HCEC 1CT (cell line): ENCODE measurements at places on chromosomes 2 and 18.
A peak's percentile ranks its signal among the peaks of the same experiment; 100 is the strongest.

- DNase-seq = no peak
Measured at GRCh38 chr2:96072746-96073145, 38.0 kb upstream of the GPAT2 start.

DNA sequence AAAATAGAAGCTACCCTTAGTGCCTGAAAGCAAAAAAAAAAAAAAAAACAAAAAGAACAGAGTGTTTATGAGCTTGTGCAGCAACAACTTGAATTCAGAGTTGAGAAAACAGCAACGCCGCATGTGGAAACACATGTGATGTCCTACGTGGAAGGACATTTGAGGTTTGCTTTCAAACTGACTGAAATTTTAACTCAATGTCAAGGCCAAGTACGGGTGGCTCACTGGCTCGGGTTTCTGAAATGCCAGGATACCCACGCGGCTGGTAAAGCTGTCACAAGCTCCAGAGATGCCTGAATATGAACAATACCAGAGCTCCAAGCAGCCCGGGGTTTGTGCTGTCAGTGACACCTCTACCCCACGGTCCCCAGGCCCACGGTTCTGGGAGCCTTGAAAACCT is 72.2 kb upstream of the THOC1 start:
- no peak for DNase-seq

DNA sequence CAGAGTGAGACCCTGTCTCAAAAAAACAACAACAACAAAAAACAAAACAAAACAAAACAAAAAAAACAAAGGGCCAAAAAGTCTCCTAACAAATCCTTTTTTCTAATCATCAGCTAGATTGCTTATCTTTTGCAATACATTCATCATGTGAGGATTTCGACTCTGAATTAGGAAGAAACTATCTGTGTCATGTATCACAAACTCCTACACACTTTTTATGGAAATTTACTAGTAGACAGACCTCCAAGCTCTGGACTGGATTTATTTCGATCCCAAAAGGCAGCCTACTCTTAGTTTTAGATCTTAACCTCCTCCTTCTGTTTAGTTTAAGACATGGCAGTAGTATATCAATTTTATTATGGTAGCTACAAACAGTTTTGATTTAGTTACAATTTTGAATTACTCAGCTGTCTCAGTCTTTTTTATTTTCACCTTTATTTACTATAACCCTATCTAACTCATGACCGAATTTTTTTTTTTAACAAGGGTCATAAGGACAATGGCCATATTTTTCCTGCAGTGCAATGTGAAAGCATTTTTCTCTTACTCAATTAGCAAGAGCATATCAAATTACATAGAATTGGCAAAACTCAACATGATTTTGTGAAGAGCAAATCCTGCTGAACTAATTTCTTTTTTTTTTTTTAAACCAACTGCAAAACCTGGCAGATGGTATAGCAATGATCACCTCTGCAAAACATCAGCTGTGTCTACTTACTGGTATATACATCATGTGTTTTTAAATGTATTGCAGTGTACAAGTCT is 10.7 kb upstream of the CCDC88A start:
- peak; percentile 45 for DNase-seq

GRCh38 chr2:1731963-1732768 is 12.1 kb downstream of the PXDN start:
- DNase-seq = peak; percentile 95

GRCh38 chr18:21257386-21257785 is 15.4 kb downstream of the GREB1L start:
- peak; percentile 11 for DNase-seq

DNA sequence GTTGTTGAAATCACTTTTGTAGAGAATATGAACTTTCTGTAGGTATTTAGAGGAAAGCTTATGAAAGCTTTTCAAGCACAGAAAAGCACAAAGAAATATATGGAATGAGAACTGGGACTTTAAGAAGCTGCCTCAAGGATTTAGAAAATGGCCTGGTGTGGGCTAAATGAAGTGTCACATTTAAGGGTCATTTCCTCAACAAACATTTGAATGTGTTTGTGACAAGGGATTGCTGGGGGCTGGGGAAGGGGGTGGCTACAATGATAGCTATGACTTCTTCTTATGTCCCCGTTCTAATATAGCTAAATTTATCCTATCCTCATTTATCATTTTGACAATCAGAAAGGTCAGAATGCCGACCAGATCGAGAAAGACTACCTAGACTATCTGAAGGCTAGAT is 69.2 kb downstream of the DLGAP1 start:
- DNase-seq = no peak

- no peak for DNase-seq
Measured at GRCh38 chr2:134452042-134452733, 198.3 kb downstream of the MGAT5 start.

DNA sequence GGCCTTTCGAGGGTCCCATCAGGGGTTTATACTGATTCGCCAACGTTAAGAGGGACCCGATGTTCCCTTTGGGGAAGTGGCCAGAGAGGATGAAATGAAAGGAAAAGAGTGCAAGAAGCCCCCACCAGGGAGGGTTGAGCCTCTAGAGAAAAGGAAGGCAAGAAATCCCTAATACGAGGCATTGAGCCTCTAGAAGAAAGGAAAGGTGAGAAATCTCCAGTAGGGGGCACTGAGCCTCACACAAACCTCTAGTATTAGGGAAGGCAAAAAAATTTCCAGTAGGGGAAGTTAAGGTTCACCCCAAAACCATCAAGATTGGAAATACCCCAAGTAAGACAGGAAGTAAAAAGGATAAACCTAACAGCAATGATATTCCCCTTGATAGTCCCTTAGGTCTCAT is 9.8 kb upstream of the SAP130 start:
- no peak for DNase-seq

GRCh38 chr2:117815946-117816345 is 1.5 kb downstream of the DDX18 start:
- DNase-seq = no peak

DNA sequence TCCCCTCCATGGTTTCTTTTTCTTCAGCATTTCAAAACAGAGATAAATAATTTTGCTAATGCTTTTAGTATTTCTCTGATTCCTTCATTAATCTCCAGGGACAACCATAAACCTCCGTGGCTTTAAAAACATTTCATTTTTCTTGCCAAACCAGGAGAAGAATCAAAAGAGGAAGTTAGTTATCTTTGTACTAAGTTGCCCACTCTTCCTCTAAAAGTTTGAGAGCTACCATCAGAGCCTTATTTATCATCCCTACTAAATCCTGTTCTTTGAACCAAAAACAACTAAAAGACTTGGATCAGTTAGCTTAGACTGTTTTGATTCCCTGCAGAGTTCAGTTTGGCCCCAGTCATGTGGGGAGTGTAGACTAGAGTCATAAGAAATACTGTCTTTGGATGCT is 208.4 kb downstream of the SETBP1 start:
- DNase-seq = no peak

DNA sequence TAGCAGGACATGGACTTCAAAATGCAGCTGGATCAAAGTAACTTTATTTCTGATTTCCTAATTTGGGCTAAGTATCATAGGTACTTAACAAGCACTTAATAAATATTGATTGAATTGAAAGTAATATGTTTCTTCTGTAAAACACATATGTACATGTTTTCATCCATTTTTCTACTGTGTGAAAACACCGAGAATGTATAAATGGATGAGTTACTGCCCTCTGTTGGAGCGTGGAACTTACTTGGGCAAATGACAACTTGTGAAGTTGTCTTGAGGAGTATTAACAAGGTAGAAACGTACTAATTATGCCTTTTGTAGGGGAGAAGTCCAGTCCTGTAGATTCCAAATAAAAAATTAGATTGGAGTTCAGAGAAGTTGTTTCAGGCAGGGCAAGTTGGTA is 87.2 kb downstream of the PHLPP1 start:
- peak; percentile 13 for DNase-seq

- DNase-seq = no peak
Measured at GRCh38 chr2:237205561-237205971, 119.9 kb downstream of the COPS8 start.

DNA sequence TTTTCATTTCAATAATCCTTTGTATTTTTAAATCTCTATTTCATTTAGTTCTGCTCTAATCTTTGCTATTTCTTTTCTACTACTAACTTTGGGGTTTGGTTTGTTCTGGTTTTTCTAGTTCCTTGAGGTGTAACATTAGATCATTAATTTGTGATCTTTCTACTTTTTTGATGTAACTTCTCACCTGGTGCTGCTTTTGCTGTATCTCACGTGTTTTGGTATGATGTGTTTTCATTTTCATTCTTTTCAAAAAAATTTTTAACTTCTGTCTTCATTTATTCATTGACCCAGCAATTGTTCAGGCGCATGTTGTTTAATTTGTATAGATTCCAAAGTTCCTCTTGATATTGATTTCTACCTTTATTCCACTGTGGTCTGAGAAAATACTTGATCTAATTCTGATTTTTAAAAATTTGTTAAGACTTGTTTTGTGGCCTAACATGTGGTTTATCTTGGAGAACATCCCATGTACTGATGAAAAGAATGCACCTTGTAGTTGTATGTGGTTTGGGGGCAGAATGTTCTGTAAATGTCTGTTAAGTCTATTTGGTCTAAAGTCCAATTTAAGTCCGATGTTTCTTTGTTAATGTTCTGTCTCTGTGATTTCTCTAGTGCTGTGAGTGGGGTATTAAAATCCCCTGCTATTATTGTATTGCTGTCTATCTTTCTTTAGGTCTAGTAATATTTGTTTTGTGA is 17.3 kb upstream of the MALT1 start:
- DNase-seq = no peak

- no peak for DNase-seq
Measured at GRCh38 chr2:88236666-88237065, 66.5 kb downstream of the THNSL2 start.

- DNase-seq = no peak
Measured at GRCh38 chr2:51079945-51080344, 48.0 kb upstream of the NRXN1 start.

GRCh38 chr18:58228762-58229161 is 184.7 kb downstream of the NEDD4L start:
- DNase-seq = no peak

DNA sequence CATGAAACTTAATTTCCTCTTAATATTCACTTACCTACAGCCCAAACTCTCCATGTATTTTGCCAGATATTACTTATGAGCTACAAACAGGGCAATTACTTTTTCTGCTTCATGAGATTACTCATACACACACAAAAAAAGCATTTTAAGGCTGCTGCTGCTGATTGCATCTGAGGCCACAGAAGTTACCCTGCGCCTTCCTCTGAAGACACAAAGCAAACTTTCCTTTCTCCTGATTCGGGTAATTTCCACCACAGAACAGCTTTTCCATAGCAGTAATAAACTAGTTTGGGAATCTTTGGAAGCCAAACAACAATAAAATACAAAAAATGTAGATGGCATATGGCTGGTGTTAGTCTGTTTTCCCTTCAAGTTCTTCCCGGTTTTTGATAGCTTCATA is 6.2 kb downstream of the TTC32 start:
- no peak for DNase-seq

- DNase-seq = peak; percentile 93
Measured at GRCh38 chr2:27573452-27573851, 9.4 kb upstream of the ZNF512 start.

- no peak for DNase-seq
Measured at GRCh38 chr18:13735681-13736080, 9.2 kb downstream of the RNMT start.

GRCh38 chr18:41226186-41226585 is 728.8 kb upstream of the PIK3C3 start:
- no peak for DNase-seq

- DNase-seq = no peak
Measured at GRCh38 chr2:221549143-221549542, 23.0 kb downstream of the EPHA4 start.

DNA sequence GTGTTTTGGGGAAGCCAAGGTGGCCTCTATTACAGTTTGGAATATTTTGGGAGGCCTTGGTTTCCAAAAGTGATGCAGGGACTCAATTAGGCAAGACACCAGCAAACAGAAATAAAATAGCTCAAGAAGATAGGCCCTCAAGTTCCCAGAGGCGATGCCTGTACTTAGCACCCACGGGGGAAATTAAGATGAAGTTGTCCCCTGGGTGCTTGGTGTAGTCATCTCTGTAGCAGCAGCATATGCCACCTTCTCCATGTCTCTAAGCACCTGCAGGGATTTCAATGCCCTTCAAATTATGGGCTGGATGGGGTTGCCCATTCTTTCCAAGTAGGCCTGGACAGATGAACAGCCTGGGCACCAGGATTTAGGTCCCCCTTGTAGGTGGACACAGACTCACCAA is 185.0 kb downstream of the CTIF start:
- DNase-seq = no peak

- DNase-seq = peak; percentile 52
Measured at GRCh38 chr18:26549263-26550094, 1.1 kb upstream of the KCTD1 start.

DNA sequence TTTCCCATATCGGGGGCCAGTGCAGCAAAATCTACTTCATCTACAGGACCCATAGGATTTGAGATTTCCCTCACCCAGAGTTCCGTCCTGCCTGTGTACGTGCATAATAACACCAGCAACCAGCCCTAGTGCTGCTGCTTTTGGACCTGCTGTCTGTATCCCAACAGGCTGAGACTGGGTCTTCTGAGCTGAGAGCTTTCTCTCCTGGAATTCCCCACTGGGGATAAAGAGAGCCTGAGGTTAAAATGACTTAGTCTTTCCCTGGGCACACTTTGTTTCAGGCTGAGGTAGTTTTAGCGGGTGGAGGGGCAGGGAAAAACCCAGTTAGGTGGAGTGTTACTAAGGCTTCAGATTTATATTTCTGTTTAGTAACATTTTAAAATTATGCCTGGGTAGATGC is 62.5 kb downstream of the SERTAD2 start:
- no peak for DNase-seq

- DNase-seq = no peak
Measured at GRCh38 chr2:169761970-169762292, 28.3 kb downstream of the KLHL23 start.

DNA sequence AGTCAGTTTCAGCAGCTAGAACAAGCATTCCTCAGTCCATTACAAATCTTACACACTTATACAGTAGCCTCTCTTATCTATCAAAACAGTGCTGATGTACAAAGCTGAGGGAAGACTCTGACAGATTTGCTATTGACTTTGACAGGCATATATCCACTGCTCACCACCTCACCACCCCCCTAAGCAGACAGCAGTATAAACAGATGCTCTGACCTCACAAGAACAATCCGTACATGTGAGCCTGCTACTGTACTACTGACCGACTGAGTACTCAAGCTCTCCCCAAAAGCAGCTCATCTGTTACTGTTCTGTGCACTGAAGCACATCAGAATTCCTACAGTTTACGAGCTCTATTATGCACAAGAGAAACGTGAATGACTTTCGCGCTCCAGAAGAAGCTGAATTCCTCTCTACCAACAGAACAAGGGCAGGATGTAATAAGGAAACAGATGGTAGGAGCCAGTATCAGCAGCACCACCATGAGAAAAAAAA is 95.6 kb upstream of the PDE1A start:
- peak; percentile 11 for DNase-seq

GRCh38 chr18:53943326-53943860 is 281.1 kb downstream of the MBD2 start:
- DNase-seq = no peak
